ENCODE measurements at places on chromosomes 2 and 18.

DNA sequence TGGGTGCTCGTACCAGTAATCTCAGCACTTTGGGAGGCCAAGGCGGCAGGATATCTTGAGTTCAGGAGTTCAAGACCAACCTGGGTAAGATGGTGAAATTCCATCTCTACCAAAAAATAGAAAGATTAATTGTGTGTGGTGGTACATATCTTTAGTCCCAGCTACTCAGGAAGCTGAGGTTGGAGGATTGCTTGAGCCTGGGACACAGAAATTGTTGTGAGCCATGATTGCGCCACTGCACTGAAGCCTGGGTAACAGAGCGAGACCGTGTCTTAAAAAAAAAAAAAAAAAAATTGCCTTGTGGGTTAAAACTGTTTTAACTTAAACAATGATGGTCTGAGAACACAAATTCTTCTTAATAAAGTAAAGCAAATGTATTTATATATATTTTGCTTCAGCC lies 49.6 kb downstream of the ATP9B start:
- DNase-seq, result no peak

DNA sequence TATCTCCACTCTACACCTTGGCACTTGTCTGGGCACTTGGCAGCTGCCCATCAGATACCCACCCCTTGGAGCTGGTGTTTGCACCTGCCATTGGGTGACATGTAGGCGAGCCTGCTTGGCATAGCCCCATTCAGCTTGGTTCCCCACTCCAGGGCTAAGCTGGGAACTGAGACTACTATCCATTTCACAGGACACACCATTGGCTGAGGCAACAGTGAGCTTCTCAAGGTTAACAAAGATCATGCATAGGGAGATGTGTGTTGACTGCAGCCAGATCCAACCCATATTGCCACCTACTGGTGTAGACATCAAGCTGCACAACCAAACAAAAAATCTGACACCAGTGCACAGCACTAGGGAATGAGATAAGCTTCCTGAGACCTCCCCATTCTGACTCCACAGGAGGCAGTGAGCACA lies 1389.8 kb upstream of the TMEFF2 start:
- DNase-seq, result peak; percentile 9

DNA sequence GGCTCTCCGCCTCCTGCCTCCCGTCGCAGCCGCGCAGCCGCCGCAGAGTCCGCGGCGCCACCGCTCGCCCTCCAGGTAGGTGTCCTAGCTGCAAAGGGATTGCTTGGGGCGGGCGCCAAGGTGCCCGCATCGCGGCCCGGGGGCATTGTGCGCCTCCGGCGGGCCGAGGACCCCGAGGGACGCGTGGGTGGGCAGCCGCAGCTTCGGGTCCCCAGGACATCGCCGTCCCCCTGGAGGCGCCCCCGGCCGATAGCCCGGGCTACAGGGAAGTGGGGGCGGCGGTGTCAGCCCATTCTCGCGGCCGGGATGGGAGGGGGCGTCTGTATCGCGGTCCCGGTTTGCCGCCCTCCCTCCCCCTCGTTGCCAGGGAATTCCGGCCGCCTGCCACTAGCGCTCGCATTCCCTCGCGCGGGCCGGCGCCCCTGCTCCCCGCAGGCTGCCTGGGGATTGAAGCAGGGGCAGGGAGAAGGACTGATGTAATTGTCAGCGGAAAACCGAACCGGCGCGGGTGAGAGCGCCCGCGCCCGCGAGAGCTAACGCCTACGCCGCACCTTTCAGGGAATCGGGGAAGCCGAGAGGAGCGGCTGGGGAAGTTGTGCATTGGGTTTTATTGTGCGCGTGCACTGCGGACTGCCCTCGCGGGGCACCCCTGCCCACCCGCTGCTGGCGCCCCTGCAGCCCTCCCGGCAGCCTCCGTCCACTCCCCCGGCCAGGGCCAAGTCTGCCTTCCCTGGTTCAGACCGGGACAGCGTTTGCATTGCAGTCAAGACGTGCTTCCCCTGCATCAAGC lies 483 bp downstream of the OSBPL6 start:
- peak; percentile 55 for DNase-seq

DNA sequence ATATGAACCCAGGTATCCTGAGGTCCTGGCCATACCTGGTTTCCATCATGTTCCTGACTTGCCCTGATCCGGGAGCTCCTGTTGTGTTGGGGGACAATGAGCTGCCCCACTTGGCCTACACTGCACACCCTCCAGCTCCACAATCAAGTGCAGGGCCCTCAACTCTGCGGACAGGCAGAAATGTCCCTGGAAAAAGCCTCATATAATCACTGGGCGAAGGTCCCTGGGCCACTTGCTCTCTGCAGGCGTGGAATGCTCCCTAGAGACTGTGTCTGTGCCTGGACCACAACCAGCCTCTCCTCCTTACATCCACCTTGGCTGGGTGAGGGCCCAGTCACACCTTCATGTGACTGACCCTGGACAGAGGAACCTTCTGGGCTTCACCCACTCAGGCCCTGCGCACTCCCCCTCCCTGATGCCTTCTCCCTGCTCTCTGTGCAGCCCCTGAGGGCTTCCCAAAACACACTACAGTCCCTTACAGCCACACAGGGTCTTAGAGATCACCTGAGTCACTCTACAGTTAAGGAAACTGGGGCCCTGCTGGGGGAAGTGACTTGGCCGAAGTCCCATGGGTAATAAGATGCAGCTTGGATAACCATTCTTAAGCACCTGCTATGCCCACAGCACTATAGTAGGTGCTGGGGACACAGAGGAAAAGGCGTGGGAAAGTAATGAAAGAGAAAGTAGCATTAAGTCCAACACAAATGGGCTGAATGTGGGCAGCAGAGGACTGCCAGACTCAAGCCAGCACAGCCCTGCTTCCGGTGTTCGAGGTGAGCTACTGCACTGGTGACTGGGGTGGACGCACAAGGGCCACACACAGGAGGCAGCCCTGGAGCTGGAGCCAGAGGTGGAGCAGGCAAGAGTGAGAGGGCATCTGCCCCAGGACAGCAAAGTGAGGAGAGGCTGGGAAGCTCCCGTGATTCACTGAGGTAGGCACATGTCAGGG lies 9.8 kb downstream of the BOLA3 start:
- no peak for DNase-seq

DNA sequence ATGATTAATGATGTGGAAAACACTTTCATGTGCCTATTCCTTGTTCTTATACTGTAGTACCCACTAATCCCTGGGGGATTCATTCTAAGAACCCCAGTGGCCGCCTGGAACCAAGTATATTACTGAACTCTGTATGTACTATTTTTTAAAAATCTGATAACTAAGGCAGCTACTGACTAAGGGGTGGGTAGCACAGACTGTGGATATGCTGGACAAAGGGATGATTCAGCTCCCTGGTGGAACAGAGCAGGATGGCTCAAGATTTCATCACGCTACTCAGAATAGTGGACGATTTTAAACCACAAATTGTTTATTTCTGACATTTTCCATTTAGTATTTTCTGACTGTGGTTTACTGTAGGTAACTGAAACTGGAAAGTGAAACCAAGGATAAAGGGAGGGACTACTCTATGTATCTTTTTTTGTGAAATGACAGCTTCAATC lies 41.8 kb upstream of the CDC42EP3 start:
- no peak for DNase-seq

DNA sequence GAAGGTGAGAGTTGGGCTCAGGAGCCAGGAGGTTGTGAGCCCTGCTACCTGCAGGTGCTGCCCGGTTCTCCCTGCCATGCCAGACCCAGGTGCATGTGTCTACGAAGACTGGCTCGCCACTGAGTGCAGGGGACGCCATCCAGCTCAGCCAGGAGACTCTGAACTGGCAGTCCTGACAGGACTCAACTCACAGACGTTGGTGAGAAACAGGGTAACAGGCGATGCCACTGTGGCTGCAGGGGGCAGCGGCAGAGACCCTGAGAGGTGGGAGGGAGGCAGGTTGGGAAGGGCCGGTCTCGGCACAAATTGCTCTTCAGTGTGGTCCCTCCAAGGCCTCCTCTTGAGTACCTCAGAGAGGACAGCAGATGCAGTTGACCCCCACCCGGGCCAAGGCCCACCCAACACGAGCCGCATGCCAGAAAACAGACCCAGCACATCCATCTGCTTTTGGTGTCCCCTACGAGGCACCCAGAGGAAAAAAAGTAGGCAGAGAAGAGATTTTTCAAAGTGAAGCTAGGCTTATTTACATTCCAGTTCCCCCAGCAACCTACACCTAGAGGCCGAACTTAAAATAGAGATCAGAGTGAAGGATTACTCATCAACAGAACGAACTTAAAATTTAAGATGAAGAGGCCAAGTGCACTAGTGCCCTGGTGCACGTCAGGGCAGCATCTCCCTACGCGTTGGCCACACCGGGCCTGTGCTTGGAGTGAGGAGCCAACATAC lies 184.8 kb downstream of the SEPTIN10 start:
- no peak for DNase-seq

DNA sequence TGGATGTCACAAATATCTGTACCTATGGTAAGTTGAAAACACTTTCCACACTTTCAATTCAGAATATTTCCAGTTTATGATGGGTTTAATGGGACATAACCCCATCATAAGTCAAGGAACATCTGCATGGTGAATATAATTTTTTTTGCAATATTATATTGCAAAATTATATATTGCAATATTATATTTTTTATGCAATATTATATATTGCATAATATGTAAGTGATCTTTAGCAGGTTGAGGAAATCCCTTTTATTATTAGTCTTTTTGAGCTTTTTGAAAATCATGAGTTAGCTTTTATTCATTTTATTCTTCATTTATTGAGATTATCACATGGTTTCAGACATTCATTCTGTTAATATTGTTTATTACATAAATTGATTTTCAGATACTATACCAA lies 342.2 kb upstream of the GALNT5 start:
- DNase-seq, result no peak

- DNase-seq, result no peak
Observed at GRCh38 chr2:6054161-6054671, 362.0 kb downstream of the SOX11 start.

- DNase-seq, result no peak
Observed at GRCh38 chr2:9909106-9909505, 42.4 kb upstream of the GRHL1 start.

DNA sequence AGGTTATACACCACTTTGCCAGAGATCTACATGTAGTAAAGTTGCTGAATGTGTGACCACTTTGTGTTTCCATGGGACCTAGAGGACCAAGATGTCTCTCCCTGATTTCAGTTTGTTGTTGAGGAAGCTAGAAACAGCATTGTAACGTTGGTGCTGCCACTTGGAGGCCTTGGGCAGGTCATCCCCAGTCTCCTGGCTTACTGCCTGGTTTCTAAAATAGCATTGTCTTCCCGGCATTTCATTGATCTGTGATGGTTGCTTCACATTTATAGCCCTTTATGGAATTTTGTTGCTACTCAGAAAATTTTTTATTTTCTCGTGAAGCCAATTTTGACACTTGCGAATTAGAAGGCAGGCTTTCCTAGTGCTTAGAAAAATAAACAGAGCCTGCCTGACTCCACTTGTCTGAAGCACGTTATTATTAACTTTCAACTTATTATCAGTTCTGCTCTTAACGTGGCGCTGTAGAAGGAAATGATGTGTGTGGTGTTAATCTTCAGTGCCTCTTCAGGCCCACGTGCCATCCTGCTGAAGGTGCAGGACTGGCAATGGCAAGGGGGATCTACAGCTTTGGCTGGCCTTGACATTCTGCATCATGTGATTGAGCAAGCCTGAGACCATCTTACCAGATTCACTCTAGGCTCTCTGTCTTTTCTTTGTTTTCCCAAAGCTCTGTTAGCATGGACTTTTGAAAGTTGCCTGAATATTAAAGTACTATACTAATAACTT lies 59.9 kb downstream of the INPP4A start:
- DNase-seq, result no peak

GRCh38 chr2:950080-950966 lies at the start of gene SNTG2:
TSS of gene SNTG2 (plus strand) at chr2:950849. CDS start at chr2:950997, 148 bp downstream.
- DNase-seq, result no peak

DNA sequence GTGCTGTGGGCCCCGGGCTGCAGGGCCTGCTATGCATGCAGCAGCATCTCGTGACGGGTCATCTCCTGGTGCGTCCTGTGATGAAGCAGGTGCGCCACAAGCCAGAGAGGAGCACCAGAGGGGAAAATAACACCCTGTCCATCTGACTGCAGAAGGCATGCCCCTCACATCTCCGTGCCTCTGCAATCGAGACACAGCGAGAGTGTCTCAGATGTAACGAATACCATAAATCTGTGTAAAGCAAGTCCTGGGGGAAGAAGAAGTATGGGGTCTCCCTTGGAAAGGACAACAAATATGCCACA lies 137.5 kb downstream of the PTGR3 start:
- DNase-seq, result no peak

DNA sequence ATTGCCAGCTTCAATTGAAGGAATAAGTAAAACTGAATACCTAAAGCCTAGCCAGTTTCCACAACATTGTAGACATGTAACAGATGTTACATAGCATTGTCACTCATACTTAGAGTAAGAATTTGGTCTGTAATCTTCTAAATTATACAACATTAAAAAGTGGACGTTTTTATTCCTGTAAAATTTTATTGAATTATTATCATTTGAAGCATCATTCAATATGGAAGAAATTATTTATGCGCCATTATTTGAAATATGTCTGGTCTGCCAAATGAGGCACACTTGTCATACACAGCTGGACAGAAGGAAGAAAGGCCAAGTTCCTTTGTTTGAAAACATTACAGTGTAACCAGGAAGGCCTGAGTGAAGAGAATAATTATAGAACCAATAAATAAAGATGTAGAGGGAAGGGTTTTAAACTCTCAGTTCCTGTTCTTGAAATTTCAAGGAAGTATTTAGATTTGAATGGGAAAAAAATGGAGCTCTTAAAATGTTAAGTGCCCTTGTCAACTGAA lies 575.5 kb downstream of the LRRTM4 start:
- no peak for DNase-seq

DNA sequence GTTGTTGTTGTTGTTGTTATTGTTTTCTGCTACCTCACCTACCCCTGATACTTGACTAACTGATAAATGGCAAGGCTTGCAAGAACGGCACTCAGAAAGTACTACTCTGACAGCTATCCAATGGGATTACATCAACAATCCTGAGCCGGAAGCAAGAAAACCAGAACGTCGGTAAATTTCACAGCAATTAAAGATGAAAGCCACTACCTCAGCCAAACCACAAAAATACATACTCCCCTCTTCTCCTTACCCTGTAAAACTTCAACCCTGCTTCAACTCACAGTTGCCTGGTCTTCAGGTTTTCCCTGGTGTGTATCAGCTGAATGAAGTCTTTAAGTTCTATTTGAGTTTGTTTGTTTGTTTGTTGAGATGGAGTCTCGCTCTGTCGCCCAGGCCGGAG lies 293.7 kb upstream of the RND3 start:
- no peak for DNase-seq

- DNase-seq, result no peak
Observed at GRCh38 chr2:8089596-8089995, 592.3 kb upstream of the ID2 start.

GRCh38 chr2:172806493-172806892 lies 70.8 kb downstream of the RAPGEF4 start:
- DNase-seq, result peak; percentile 16

GRCh38 chr2:105262651-105263091 lies 21.1 kb downstream of the GPR45 start:
- DNase-seq, result no peak

- DNase-seq, result no peak
Observed at GRCh38 chr2:138632066-138632620, 130.6 kb downstream of the SPOPL start.

- DNase-seq, result no peak
Observed at GRCh38 chr2:169546756-169547155, 26.9 kb downstream of the FASTKD1 start.

GRCh38 chr18:37176621-37176934 lies 347.7 kb downstream of the KIAA1328 start:
- DNase-seq, result no peak

GRCh38 chr2:10084223-10084865 lies 4.1 kb upstream of the CYS1 start:
- DNase-seq, result no peak

Data from H54 (cell line).